ENCODE measurements at places on chromosomes 2 and 18. TPM values are rescaled to one million over a fixed set of nuclear protein-coding genes. Genes with fewer than 3 reads are reported as not detected.

Gene AGXT
- not detected for total RNA-seq

Gene AAK1
- total RNA-seq: 109 TPM

Gene ADRA2B
- total RNA-seq: 0.32 TPM

GRCh38 chr2:45681675-45682074 lies 30.2 kb downstream of the PRKCE start:
- DNase-seq: no peak
- H3K4me1 ChIP-seq: peaks cover 34% of the 10 kb centered on the region
